ENCODE measurements at places on chromosomes 3 and 15.

- no peak for DNase-seq
Measured at GRCh38 chr3:107369791-107370190, 7.4 kb upstream of the CCDC54 start.

DNA sequence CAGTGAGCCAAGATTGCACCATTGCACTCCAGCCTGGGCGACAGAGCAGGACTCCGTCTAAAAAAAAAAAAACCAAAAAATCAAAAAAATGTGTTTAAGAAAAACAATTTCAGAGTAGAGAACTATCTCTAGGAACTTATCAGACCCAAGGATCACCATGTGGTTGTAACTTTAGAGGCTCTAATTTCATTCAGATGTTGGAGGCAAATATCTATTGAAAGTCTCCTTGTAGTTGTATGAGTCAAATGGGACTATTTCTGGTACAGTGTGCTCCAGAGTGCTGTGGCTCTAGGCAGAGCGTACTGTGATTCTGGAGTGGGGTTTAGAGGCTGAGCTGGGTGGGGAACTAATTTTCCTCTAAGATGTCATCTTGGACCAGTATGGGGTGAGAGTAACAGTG is 398.7 kb downstream of the SHQ1 start:
- DNase-seq = no peak

DNA sequence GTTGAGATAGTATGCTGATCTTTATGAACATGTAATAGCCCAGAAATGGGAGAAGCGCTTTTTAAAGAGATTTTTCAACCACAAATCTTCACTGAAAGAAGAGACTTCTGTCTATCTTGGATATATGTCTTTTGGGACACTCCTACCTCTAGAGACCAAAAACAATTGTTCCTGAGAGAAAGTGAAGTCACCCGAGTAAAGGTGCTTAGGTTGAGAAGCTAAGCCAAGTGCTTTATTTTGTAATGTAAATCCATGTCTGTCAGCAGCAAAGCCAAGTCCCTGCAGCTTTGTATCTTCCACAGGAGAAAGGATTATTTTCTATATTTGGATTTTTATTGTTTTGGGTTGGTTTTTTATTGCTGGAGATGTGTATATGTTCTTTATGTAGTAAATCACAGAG is 32.1 kb upstream of the B3GALNT1 start:
- no peak for DNase-seq

DNA sequence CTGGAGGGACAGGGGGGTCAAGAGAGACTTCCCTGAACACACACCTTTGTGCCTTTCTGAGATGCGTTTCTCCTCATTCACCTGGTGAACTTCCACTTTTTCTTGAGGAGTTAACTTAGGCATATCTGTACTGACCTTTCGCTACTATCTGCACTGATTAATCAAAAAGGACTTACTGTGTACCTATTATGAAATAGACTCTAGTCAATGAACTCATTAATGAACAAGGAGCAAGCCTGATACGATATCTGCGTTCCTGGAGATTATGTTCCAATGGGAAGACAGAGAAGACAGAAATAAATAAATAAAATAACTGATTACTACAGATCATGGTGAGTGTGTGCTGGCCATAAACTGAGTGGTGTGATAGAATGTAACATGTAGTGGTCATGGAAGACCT is 157.2 kb upstream of the TBL1XR1 start:
- no peak for DNase-seq

DNA sequence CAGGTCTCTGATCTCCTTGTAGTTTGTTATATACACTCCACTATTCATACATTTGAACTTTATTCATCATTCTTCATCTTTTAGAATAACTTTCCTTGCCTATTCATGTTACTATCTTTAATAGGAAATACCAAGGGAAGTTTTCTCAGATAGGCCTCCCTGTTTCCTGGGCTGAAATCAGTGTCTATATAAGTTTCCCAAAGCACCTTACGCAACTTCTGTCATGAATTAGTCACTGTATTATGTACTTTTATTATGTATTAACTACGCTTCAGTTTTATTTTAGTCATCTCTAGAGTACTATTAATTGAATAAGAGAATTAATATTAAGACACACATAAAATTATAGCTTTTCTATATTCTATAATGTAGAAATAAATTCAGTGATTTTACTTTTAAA is 1481.5 kb downstream of the OTOL1 start:
- no peak for DNase-seq
